ENCODE measurements at places on chromosomes 4 and X.

- no peak for DNase-seq
These were observed 454.4 kb upstream of the RPS6KA3 start for GRCh38 chrX:20720954-20721626.

GRCh38 chr4:150080337-150080736 is 2.1 kb downstream of the DCLK2 start:
- no peak for DNase-seq

DNA sequence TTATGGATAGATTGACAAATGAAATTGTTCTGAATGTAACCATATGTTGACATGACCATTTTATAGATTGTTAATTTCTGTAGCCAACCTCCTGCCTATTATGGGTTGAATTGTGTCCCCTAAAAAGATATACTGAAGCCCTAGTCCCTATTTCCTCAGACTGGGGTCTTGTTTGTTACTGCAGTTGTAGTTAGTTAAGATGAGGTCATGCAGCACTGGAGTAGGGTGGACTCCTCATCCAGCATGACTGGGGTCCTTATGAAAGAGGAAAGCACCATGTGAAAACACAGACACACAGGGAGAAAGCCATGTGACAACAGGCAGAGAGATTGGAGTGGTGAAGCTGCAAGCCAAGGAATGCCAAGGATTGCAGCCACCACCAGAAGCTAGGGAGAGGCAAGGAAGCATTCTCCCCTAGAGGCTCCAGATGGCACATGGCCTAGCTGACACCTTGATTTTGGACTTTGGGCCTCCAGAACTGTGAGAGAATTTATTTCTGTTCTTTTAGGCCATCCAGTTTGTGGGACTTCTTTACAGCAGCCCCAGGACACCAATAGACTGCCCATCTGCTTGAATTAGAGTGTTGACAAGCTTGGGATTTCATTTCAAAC is 14.0 kb downstream of the MTM1 start:
- no peak for DNase-seq

- no peak for DNase-seq
These were observed 105.1 kb upstream of the SMIM31 start for GRCh38 chr4:164648849-164649212.

DNA sequence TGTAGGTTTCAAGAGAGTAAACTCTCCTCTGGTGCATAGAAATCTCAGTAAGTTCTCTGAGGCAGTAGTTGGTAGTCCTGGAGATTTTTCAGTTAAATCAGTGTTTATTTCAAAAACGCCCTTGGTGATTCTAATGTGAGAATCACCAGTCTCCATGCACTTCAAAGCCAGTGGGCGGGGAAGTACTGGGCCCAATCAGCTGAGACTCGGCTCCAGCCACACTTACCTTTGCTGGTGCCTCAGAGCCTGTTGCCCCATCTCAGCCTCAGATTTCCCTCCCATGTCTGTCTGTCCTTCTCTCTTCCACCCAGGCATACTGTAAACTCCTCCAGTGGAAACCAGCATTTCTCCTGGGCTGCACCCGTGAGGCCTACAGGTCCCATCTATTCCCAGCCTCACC is 7.4 kb upstream of the MGST2 start:
- no peak for DNase-seq

GRCh38 chrX:44224760-44225159 is 118.7 kb downstream of the EFHC2 start:
- DNase-seq, result no peak

- DNase-seq, result no peak
These were observed 125.0 kb downstream of the SPCS3 start for GRCh38 chr4:176444741-176445140.

DNA sequence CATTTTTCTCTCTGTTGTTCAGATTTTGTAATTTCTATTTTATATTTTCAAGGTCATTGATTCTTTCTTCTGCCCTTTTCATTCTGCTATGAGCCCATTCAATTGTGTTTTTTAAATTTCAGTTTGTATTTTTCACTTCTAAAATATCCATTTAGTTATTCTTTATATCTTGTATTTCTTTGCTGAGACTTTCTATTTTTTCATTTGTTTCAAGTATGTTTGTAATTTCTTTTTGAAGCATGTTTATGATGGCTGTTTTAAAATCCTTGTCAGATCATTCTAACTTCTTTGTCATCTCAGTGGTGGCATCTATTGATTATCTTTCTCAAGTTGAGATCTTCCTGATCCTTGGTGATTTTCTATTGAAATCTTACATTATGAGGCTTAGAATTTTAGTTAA is 157.2 kb upstream of the USP9X start:
- no peak for DNase-seq

DNA sequence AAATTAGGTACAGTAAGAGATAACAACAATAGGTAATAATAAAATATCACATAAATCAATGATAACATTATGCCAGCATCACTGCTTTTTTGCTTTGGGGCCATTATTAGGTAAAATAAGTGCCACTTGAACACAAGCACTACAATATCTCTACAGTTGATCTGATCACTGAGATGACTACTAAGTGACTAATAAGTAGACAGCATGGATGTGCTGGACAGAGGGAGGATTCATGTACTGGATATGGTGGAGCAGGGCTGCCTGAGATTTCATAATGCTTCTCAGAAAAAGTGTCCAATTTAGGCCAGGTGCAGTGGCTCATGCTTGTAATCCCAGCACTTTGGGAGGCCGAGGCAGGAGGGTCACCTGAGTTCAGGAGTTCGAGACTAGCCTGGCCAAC is 137.8 kb upstream of the IL1RAPL2 start:
- no peak for DNase-seq

- DNase-seq, result no peak
These were observed 60.5 kb upstream of the ADAMTS3 start for GRCh38 chr4:72629540-72629939.

- no peak for DNase-seq
These were observed 450.0 kb downstream of the SPRY1 start for GRCh38 chr4:123846561-123846960.

- DNase-seq, result no peak
These were observed 43.0 kb downstream of the CCDC158 start for GRCh38 chr4:76377911-76378310.

DNA sequence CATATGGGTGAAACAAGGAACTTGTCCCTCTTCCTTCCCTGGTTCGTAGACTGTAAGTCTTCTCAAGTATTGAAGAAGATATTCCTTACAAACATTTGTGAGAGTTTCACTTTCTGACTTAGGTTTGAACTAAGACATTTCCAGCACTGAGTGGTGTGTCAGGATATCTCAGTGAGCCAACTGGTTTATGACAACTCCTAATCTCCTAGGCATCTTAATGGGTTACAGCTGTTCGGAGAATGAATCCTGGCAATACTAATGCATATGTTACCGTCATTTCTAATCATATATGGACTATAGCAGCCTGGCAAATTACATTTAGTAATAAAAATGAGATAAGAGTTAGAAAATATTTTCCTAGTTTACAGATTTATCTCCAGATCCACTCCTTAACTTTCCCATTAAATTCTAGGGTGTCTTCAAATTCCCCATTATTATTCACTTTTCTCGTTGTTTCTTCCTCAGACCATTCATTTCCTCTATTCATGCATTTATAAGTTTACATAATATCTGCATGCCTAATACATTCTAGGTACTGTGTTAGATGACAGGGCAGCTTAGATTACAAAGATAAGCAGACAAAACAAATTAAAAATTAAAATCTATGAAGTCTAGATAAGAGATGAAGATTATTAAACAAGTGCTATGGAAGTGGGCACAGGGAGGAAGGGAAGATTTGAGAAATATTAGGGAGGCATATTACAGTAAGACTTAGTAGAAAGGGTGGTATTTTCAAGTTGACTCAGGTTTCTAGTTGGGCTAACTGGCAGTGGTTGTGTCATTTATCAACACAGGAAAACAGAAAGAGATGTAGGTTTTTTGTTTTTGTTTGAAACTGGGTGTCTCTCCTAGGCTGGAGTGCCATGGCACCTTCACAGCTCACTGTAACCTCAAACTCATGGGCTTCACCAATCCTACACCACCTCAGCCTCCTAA is 173.9 kb downstream of the WDFY3 start:
- DNase-seq, result no peak

DNA sequence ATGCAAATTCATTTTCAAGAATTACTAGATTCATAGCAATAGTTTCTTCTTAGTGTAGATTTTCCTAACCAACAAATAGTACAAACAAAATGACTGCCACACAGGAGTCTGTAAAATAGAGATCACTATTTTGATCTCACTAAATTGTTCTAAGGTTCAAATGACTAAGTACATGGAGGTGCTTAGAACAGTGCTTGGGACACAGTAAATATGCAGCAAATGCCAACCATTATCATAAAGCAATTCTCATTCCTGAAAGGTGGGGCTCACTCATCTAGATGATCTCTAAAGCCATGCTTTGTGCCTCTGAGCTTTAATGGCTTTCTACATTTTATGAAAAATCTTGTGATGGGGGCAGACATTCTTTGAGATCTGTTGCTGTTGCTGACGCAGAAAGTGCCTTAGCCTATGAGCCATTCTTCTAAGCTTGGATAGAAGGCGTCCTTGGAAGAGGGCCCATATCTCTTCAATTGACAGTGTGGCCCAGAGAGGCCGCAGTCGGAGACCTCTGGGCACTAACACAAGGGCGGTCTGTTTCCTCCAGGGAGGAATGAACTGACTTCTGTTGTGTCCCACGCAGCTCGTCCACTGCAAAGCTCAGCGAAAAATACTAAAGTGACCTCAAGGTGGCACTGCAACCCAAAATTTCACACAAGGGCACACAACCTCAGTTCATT is 23.5 kb downstream of the TLR10 start:
- peak; percentile 64 for DNase-seq

- no peak for DNase-seq
These were observed 471.7 kb upstream of the HS3ST1 start for GRCh38 chr4:11900359-11900758.

GRCh38 chr4:26204249-26204825 is 116.5 kb upstream of the RBPJ start:
- no peak for DNase-seq

GRCh38 chrX:12360986-12361598 is 222.8 kb downstream of the FRMPD4 start:
- DNase-seq, result no peak

- DNase-seq, result no peak
These were observed 25.3 kb downstream of the CLNK start for GRCh38 chr4:10659251-10659650.

GRCh38 chr4:109410226-109410625 is 23.4 kb upstream of the SEC24B start:
- no peak for DNase-seq

DNA sequence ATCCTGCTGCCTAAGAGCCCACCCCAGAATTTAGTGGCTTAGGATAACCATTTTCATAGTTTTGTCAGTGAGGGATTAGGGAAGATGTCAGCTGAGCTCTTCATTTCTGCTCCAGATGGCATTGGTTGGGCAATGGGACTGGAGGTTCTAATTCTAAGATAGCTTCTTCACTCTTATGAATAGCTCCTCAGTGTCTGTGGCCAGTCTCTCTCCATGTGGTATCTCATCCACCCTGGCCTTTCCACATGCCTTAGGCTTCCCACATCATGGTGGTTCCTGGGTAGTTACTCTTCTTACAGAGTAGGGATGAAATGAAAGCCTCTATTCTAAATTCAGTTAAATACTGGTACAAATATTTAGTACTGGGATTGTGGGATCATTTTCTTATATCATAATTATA is 31.3 kb downstream of the REPS2 start:
- DNase-seq, result no peak

DNA sequence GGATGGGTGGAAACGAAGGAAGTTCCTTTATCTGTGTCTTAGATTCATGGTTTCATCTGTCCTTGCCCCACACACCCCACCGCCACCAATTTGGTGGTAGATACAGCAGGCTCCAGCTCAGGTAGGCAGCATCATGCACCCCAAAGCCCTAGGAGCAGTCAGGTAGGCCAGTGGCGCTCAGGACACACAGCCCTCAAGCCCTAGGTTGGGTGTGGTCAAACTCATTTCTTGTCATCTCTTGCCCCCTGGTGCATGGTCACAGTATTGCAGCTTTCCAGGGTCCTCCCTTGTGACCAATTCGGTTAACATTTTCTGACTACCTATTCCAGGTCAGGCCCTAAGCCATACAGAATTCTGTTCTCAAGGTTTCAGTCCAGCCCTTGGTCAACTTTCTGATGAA is 14.5 kb upstream of the PRRG3 start:
- no peak for DNase-seq

DNA sequence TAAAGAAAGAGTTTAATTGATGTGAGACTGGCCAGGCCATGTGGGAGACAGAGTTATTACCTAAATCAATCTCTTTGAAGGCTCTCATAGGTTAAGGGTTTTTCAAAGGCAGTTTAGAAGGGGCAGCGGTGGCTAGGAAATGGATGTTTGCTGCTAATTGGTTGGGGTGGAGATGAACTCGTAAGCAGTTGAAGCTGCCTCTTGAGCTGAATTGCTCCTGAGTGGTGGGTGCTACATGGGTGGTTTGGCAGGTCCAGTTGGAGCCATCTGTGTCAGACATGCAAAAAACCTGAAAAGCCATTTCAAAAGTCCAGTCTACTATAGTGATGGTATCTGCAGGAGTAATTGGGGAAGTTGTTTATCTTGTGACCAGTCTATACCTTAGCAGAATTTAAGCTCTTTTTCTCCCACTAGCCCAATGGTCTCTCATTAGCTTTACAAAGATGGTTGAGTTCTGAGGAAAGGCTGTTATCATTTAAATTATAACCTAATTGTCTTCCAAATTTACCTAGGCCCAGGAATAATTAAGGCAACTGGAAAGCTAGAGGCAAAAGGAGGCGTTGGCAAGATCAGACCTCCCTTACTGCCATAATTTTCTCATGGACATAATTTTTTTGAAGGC is 762.4 kb upstream of the FRG1 start:
- DNase-seq, result no peak
